ENCODE measurements at places on chromosomes 16 and 17.

- no peak for DNase-seq
These were observed 4.8 kb downstream of the BTBD17 start for GRCh38 chr17:74356646-74357465.

DNA sequence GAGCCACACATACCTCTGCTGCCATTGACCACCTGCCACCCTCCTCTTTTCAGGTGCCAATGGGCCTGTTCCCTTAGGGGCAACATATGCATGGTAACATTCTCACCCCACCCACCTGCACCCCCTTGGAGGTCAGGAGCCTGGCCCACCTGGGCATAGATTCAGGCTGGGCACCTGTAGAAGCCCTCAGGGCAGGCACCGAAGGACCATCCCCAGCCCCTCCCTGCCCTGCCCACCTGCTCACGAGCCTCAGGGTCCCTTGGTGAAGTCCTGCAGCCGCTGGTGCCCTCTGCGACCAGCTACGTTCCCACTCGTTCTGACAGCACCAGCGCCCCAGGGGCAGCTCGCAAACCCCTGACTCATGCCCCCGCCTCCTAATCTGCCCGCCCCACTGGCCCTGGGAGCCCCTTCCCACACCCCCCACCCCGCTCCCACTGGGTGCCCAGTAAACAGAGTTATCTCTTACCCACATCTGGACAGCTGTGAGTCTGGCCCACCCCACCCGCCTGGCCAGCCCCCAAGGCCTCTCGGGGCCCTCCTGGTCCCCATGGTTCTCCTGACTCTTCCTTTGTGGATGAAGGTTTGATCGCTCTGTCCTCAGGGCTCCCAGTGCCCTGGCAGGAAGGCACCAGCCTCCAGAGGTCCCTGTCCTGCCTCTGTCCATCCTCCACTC is at the start of gene SLC4A1:
Gene SLC4A1 (minus strand): TSS at position 318 of the 673 bp plus-strand sequence. CDS start 5,269 bp downstream, outside the sequence.
- no peak for DNase-seq

DNA sequence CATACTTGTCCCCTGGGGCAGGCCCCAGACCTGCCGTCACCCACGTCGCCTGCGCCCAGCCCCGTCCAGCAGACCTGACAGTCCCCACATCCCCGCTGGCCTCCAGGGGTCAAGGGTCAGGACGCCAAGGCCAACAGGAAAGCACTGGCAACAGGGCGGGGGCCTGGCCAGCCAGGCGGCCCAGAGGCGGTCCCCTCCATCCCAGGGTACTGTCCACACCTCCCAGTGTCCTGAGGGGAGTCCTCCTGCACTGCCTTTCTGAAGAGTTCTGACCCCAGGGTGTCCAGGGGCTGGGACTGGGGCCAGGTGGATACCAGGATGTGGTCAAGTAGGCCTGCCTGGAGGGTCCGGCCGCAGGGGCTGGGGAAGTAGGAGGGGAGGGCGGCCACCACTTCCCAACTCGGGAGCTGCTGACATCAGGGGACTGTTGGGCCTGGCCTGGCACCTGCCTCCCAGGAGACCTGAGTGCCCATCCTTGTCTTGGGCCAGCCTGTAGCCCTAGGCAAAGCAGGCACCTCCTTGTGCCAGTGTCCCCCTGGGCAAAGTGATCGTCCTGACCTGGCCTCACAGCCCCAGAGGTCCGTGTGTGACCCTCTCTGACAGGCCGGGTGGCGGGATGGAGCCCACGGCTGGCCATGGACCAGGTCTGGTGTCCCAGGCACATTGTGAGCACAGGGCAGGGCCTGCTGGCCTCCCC is 6.7 kb upstream of the AXIN1 start:
- DNase-seq: no peak

DNA sequence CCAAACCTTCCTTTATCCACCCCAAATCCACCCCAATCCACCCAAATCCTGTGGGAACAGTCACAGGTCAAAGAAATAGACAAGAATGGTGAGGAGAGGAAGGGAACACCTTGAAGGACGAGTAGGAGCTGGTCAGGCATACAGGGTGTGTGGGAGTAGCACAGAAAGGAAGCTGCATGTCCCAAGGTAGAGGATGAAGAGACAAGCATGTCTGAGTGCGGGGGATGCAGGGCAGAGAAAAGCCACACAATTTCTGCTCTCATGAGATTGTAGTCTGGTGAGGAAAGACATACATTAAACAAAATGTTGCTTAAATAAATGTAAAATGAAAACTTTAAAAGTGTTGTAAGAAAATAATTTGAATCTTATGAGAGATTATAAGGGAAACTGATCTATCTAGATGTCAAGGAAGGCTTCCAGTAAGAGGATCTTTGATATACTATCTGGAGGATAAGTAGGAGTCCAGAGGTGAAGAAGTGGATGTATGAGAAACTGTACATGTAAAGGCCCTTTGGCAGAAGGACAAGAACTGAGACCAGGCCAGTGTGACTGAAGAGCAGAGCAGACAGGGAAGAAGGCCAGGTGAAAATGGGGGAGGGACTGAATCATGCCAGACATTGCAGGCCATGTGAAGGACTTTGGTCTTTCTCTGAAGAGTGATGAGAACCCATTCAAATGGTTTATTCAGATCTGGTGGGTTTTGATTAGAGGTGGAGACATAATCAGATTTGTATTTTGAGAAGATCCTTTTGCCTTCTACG is 18.6 kb downstream of the TMEM98 start:
- DNase-seq: no peak

DNA sequence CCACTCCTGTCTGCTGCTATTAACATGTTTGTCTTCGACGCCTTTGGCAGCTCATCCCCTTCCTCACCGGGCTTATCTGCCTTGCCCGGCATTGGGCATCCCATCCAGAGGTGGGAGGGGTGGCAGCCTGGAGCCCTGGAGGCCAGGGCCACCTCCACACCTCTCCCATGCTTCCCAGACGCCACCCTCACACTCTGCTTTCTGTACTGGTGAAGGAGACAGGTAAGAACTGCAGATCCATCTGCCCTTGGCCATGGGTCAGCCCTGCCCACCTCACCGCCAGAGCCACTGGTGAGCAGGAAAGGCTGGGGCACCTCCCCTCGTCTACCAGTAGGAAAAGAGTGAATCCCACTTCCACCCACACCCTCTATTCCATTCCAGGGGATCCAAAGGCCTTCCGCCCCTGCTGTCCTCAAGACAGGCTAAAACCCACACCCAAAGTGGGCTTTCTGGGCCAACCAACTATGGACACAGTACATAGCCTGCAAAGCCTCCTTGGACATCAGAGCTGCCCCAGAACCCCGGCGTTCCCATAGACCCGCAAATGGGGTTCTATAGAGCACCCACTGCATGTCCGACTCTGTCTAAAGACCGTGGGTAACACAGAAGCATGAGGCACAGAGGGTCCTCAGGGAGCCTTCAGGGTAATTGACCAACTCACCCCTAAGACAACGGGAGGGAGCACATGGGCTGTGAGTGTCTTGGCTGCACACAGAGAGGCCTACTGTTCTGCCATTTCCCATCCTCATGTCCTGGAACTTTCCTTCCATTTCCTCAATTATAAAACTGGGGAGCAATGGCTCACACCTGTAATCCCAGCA is 23.4 kb upstream of the RBFOX3 start:
- DNase-seq: no peak

GRCh38 chr16:58339452-58339981 is 44.7 kb upstream of the PRSS54 start:
- DNase-seq: peak; percentile 8

GRCh38 chr17:33116021-33116551 is 124.4 kb downstream of the SPACA3 start:
- no peak for DNase-seq

- no peak for DNase-seq
These were observed 508.2 kb upstream of the KIF2B start for GRCh38 chr17:53314521-53314920.

- DNase-seq: no peak
These were observed 172.0 kb upstream of the CHMP6 start for GRCh38 chr17:80819422-80820164.

GRCh38 chr17:59300941-59301340 is 30.5 kb upstream of the YPEL2 start:
- DNase-seq: no peak

- DNase-seq: no peak
These were observed 67.4 kb downstream of the PRKCA start for GRCh38 chr17:66369830-66370229.

GRCh38 chr17:44794851-44795413 is 35.2 kb downstream of the GJC1 start:
- peak; percentile 86 for DNase-seq

DNA sequence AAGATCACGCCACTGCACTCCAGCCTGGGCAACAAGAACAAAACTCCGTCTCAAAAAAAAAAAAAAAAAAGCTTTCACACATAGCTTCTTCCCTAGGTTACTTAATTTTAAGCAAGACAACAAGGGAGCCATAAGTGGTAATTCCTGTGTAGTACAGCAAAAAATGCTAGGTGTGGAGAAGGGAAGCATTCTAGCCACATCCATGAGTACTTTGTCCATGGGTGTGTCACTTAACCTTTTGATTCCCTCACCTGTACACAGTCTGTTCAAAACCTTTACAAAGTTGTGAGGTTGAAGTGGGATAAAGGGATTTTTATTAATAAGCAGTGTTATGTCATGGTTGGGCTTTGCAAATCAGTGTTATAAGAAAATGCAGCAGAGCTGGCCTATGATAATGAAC is 4.5 kb downstream of the NME2 start:
- no peak for DNase-seq

- peak; percentile 59 for DNase-seq
These were observed 13.8 kb downstream of the USP22 start for GRCh38 chr17:21029036-21029435.

- DNase-seq: peak; percentile 49
These were observed 93.3 kb downstream of the CMIP start for GRCh38 chr16:81537721-81538561.

GRCh38 chr17:62664336-62665120 is 37.1 kb downstream of the MRC2 start:
- DNase-seq: no peak

GRCh38 chr17:1438593-1439083 is 17.4 kb downstream of the CRK start:
- peak; percentile 67 for DNase-seq

GRCh38 chr16:84768061-84768807 is 51.6 kb upstream of the CRISPLD2 start:
- no peak for DNase-seq

- no peak for DNase-seq
These were observed 6.7 kb downstream of the DRG2 start for GRCh38 chr17:18094409-18094807.

DNA sequence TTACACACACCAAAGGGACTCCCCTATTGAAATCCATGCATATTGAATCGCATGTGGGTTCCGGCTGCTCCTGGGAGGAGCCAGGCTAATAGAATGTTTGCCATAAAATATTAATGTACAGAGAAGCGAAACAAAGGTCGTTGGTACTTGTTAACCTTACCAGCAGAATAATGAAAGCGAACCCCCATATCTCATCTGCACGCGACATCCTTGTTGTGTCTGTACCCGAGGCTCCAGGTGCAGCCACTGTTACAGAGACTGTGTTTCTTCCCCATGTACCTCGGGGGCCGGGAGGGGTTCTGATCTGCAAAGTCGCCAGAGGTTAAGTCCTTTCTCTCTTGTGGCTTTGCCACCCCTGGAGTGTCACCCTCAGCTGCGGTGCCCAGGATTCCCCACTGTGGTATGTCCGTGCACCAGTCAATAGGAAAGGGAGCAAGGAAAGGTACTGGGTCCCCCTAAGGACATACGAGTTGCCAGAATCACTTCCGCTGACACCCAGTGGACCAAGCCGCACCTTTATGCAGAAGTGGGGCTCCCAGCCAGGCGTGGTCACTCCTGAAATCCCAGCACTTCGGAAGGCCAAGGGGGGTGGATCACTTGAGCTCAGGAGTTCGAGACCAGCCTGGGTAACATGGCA is 2.2 kb downstream of the GAA start:
- no peak for DNase-seq

GRCh38 chr16:1133810-1134520 is 18.9 kb upstream of the CACNA1H start:
- no peak for DNase-seq

- peak; percentile 25 for DNase-seq
These were observed 50.3 kb downstream of the FOXL1 start for GRCh38 chr16:86628614-86629013.

DNA sequence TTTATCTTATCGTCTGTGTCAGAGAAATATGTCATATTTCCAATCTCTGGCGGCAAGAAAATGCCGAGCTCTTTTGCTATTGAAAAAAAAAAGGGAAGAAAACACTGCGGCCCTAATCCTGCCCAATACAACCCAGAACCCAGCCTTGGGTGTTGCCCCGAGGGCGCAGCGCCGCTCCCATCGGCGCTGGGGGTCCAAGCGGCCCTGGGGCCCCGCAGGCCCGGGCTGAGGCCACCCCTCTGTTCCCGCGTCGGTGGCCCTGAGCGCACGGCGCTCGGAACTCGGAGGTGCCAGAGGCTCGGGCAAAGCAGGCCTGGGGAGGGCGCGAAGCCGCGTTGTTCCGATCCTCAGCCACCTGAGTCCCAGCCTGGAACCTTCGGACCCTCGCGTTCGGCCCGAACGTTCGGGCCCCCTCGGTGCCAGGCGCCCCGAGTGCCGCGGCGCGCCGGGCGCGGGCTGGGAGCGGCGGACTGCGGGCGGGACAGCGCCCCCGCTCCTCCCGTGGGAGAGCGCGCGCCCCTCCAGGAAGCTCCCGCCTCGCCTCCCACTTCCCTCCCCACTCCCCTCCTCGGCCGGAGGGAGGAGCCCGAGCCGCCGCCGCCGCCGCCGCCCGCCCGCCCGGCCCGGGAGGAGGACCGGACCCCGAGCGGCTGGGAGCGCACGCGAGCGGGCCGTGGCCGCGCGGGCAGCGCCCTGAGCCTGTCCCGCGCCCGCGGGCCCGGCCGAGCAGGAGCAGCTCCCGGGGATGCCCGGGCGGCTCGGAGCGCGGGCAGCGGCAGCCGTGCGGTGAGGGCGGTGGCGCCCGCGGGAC is at the start of gene CPNE2:
Gene CPNE2 (plus strand): TSS at position 609 of the 811 bp plus-strand sequence. CDS start 18,160 bp downstream, outside the sequence.
- peak; percentile 44 for DNase-seq

GRCh38 chr16:85514295-85514597 is 98.9 kb upstream of the GSE1 start:
- no peak for DNase-seq

DNA sequence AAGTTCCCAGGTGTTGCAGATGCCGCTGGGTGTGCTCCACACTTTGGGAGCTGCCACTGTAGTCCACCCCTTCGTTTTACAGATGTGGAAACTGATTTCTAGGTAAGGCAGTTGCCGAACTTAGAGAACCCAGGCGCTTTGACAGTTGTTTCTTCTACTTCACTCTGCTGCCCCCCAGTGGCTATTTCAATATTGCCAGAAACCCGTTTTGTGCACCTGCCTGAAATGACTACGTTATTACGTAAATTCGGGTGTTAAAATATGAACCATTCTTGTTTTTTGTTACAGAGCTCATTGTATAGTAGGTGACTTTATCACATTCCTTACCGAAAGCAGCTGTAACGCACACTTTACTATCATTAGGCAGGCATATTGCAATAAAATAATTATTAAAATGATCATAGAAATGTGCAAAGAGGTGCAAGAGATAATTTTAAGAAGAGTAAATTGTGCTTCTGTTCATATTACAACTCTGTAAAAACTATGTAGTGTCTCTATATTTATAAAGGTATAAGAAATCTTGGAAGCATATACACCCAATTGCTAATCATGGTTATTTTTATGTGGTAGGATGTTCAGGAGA is 44.9 kb downstream of the OTOA start:
- peak; percentile 70 for DNase-seq

DNA sequence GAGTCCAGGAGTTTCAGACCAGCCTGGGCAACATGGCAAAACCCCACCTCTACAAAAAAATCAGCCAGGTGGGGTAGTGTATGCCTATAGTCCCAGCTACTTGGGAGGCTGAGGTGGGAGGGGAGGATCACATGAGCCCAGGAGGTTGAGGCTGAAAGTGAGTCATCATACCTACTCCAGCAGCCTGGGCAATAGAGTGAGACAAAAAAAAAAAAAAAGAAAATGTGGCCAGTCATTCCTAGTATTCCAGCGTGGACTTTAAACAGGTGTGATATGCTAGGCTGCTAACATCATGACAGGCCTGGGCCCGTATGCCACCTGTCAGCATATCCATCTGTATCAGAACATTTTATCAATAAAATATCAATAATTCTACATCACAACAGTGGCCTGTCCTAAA is 143.3 kb downstream of the AATF start:
- no peak for DNase-seq
